Substantia nigra (tissue), 51 donors: ENCODE measurements at places on chromosomes 1 and 21.

GRCh38 chr1:151681923-151682322 is 34.7 kb downstream of the CELF3 start:
- no peak for DNase-seq

DNA sequence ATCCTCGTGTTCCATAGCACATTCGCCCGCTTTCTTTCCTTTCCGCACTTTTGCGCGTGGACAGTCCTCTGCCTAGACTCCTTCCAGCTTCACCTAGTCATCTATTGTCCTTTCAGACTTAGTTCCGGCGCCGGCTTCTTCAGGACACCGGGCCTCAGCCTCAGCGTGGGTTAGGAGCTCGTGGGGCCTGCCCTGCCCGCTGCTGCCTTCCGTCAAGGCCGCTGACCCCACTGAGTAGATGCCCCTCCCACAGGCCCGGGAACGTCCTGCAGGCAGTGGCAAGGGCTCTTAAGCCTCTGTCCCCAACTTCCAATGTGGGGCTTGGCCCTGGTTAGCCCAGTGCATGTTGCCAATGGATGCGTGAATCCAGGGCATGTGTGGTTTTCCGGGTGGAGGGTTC is 11.4 kb downstream of the DMRTB1 start:
- no peak for DNase-seq

- no peak for DNase-seq
These were observed 7.2 kb downstream of the ZDHHC18 start for GRCh38 chr1:26833432-26834405.

GRCh38 chr1:235491644-235492043 is 12.6 kb downstream of the B3GALNT2 start:
- no peak for DNase-seq

GRCh38 chr1:226495716-226496115 is 52.8 kb upstream of the STUM start:
- DNase-seq, result no peak

DNA sequence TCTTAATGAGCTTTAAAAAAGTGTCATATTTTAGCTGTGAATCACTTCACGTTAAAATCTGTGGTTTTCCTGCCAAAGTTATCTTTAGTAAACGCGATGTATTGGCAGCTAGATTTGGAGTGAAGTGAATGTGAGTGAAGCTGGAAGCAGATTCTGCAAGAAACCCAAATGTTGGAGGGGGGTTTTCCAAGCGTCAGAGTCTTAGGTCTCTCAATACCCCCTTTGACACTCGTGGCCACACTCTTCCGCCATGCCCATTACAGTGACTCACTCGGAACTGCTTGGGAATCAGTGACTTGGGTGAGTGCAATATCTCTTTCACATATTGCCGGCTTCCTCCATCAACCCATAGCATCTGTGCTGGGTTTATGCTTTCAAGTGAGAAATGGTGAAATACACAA is 17.5 kb downstream of the B3GALT5 start:
- DNase-seq, result no peak

DNA sequence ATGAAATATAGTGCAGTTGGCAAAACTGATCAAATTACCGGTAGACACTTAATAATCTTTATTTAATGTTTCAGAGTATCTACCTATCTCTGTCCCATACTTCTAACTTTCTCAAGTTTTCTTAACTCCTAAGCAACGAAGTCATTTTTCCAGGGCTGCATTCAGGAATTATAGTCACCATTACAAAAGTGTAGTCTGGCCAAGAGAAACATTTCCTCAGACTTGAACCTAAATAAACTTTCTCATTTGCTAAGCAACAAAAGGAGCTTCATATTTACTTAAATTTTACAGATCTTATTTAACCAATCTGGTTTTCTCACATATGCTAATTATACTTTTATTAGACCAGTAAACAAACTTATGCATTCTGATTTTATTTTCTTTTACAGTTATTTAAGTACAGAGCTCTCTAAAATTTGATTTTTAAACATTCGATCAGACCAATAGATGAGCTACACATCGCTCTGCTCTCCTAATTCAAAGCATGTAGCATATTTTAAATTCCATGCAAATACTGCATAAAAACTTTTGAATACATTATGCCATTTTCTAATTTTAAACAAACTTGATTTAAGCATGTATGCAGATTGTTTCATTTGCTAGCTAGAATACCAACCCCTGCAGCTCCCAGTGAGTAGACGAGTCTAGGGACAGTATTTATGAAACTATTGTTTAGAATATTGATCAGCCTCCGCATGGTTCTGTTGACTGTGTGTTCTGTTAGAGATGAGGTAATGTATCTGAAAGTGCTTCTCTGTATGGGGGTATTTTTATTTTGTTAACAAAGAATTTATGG is 201.4 kb downstream of the CHRM3 start:
- DNase-seq, result no peak

GRCh38 chr1:184542291-184542690 is 155.5 kb downstream of the C1orf21 start:
- no peak for DNase-seq

DNA sequence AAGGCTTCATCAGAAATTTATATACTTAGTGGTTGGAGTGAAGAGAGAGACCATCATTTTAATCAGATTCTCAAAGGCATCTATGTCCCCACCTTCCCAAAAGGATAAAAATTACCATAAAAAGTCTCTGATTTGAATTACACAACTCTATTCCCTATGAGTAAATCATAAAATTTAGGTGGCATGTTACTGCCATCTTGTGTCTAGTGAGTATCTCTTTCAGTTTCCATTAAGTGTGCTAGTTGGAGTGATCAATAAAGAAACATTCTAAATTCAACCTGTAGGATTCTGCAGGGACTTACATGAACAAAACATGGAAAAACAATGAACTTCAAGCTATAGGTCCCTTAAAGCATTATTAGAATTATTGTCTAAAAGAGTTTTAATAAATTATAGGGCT is 655.4 kb downstream of the LTN1 start:
- no peak for DNase-seq

- no peak for DNase-seq
These were observed 73.4 kb upstream of the F3 start for GRCh38 chr1:94614996-94615395.

GRCh38 chr21:37737996-37738395 is 178.3 kb downstream of the KCNJ6 start:
- DNase-seq, result no peak

- no peak for DNase-seq
These were observed 24.2 kb upstream of the SYDE2 start for GRCh38 chr1:85224734-85225623.

DNA sequence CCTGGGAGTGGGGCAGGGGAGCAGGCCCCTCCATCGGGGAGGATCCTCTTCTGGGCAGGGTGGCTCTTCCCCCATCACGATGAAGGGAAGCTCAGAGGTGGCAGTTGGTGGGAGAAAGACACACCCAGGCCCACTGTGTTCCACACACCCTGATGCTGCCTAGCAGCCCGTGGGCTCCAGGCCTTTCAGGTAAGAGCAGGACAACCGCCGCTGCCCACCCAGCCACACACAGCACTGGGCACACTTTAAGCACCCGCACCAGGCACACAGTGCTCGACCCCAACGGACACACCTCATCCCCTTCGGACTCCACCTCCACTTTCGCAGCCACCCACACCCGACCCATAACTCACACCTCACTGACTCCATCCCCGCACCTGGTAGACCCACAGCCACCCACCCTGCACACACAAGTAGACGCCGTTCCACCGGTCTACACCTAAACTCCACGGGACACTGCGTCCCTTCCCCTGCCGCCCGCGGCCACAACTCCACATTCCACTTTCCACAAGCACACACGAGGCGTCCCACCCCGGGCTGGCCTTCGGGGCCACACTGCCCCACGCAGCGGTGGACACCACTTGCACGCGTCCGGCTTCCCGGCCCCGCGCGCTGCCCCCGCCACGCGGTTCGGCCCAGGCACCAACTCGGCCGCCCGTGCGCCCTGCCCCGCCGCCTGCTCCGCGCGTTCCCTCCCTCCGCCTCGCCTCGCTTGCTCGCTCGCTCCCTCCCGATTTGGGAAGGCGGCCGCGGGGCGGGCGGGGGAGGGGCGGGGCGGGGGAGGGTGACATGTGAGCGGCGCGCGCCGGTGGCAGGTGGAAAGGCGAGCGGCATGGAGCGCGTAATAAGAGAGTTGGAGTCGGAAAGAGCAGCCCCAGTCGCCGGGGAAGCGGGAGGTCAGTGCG is at the start of gene KCNQ4:
KCNQ4 (plus strand) TSS at position 787 of the 905 bp plus-strand sequence. CDS start 307 bp downstream, outside the sequence.
- no peak for DNase-seq

DNA sequence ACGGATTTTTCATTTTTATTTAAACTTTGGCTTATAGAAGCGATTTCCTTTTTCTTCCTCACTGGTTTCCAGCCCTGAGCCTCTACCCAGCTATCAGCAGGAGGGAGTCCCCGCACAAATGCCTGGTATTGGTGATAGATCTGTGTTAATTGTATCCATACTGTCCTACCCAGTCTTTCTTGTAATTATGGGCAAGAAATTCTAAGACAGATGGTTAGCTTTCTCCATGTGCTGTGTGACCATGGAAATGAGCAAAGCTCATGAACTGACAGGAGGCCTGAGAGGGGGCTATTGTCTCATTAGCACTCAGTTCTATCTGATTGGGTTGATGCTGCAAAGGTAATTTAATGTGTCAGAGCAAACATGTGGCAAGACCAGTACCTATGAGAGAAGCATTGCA is 108.1 kb upstream of the IVNS1ABP start:
- no peak for DNase-seq

- no peak for DNase-seq
These were observed 6.9 kb downstream of the TMEM81 start for GRCh38 chr1:205077158-205077933.

DNA sequence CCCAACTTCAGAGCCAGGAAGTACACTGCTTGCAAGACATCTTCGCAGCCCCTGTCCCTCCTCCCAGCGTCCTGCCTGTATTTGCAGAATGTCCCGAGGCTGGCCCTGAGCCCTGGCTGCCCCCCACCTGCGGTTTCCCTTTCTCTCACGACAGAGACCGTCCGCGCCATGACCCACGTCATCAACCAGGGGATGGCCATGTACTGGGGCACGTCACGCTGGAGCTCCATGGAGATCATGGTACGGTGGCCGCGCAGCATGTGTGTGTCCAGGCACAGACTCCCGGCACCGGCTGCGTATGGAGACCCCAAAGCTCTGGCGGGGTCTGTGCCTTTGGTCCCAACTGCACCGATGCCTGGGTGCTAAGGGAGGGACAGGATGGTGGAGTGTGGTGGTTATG is 48.6 kb downstream of the KCNAB2 start:
- no peak for DNase-seq
